ENCODE measurements at places on chromosomes 7 and 10.

GRCh38 chr7:126803990-126804389 is 448.8 kb downstream of the GRM8 start:
- no peak for DNase-seq
- H3K4me1 ChIP-seq, result no peaks in the 10 kb centered on the region
- H3K27ac ChIP-seq, result no peak overlapping the region
- H3K36me3 ChIP-seq, result no peaks in the 10 kb centered on the region
- peaks cover 6% of the 10 kb centered on the region for H3K27me3 ChIP-seq

DNA sequence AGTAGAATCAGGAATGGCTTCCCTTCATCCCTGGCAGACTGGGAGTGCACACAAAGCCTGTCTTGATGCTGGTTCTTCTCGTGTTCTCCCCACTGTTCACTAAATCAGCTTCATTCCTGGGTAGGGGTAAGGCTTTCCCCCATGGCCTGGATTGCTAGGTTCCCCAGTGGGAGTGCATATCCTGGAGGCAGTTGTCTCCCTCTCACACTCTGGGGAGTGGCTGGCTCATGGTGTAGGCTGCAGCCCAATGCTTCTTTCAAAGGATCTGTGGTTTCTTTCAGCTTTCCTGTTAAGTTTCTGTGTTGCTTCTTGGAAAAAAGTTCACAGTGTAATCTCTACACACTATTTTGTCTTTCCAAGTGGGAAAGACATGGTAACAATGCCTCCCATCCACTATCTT is 32.6 kb upstream of the ARMC3 start:
- H3K27ac ChIP-seq, result no peak overlapping the region
- no peaks in the 10 kb centered on the region for H3K4me1 ChIP-seq
- H3K4me3 ChIP-seq, result no peak overlapping the region
- DNase-seq, result no peak
- H3K36me3 ChIP-seq, result no peaks in the 10 kb centered on the region
- H3K27me3 ChIP-seq, result no peaks in the 10 kb centered on the region

DNA sequence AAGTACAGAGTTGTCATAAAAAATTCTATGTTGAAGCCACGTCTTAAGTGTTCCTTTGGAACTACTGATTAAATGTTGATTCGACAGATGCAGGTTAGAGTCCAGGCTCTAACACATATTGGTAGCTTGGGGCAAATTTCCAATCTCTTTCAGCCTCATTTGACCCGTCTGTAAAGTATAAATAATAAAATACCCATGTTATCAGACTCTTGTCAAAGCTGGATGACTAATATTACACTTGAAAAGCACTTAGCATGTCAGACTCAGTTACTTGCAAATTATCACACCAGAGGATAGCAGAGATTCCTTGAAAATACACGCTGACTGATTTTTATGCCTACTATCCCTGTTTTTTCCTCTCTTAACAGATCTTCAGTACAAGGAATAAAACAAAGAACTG is 18.1 kb upstream of the MACC1 start:
- no peaks in the 10 kb centered on the region for H3K36me3 ChIP-seq
- no peak for DNase-seq

GRCh38 chr10:33494694-33495265 is 160.3 kb upstream of the NRP1 start:
- no peaks in the 10 kb centered on the region for H3K36me3 ChIP-seq
- H3K27ac ChIP-seq, result no peak overlapping the region
- no peak overlapping the region for H3K4me3 ChIP-seq
- H3K27me3 ChIP-seq, result no peaks in the 10 kb centered on the region

- H3K4me1 ChIP-seq, result no peaks in the 10 kb centered on the region
- H3K27me3 ChIP-seq, result no peaks in the 10 kb centered on the region
- no peaks in the 10 kb centered on the region for H3K36me3 ChIP-seq
- H3K4me3 ChIP-seq, result no peak overlapping the region
- no peak overlapping the region for H3K27ac ChIP-seq
- DNase-seq, result no peak
Observed at GRCh38 chr10:120539076-120539475, 82.0 kb downstream of the PLPP4 start.

GRCh38 chr7:47669178-47669891 is 87.4 kb upstream of the TNS3 start:
- H3K36me3 ChIP-seq, result no peaks in the 10 kb centered on the region
- DNase-seq, result no peak
- no peaks in the 10 kb centered on the region for H3K27me3 ChIP-seq

All from left lung (tissue), 14 donors.